ENCODE measurements at places on chromosomes 7 and 10.

- no peak for DNase-seq
Measured at GRCh38 chr7:50418526-50419290, 31.4 kb downstream of the FIGNL1 start.

- DNase-seq = no peak
Measured at GRCh38 chr7:157011333-157012112, 1.1 kb upstream of the MNX1 start.

DNA sequence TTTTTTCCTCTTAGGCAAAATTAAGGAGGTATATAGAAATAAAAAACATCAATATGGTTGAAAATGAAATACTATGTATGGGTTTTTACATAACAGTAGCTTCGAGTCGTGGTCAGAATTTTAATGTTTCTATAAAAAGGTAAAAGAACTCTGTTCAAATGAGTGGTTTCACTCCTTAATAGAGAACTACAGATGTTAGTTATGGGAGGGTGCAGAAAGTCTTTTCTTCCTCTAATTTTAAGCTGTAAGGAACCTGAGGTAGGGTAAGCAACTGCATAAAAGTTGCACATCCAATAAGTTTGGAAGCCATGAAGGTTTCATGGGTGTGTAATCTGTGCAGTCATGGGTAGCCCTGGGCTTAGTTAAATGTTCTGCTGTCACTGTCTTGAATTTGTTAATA, 141.3 kb downstream of the SUGCT start:
- no peak for DNase-seq

DNA sequence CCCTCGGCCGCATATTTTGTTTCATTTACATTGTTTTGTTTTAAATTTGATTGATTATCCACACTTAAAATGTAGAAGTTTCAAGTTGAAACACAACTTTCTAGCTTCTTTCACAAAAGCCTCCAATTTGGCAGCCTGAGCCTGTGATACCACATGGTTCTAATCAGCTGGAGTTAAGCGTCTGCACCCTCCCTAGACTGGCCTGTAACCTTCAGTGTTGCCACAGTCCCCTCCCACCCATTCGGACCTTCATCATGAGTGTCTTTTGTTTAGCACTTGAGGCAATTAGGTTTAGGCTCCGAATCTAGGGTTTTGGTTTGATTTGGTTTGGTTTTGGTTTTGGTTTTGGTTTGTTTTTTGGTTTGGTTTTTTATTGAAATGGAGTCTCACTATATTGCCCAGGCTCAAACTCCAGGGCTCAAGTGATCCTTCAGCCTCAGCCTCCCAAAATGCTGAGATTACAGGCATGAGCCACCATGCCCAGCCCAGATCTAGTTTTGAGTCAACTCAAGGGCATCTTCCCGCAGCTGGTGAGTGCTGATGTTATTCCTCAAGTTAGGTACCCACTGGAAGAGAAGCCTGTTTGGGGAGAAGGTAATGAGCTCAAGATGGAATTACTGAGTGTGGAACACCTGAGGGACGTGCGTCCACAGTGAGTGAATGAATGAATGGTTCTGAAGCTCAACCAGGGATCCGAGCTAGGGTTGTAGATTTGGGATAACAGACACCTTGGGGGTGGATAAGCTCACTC, 201.4 kb downstream of the HECW1 start:
- DNase-seq = no peak

- DNase-seq = no peak
Measured at GRCh38 chr10:115624448-115624847, 531.3 kb downstream of the ATRNL1 start.

DNA sequence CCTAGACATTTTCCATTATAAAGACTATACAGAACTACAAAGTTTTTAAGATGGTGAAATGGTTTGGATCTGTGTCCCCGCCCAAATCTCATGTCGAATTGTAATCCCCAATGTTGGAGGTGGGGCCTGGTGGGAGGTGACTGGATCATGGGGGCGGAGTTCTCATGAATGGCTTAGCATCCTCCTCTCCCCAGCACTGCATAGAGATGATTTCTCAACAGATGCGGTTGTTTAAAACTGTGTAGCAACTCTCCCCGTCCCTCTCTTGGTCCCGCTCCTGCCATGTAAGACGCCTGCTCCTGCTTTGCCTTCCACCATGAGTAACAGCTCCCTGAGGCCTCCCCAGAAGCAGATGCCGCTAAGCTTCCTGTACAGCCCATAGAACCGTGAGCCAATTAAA, 1.6 kb downstream of the FAM133B start:
- DNase-seq = no peak

- no peak for DNase-seq
Measured at GRCh38 chr10:31625566-31625965, 303.1 kb downstream of the ARHGAP12 start.

GRCh38 chr7:91526404-91526803, 262.2 kb downstream of the FZD1 start:
- DNase-seq = no peak

GRCh38 chr10:52751337-52751736, 21.2 kb downstream of the MBL2 start:
- no peak for DNase-seq

DNA sequence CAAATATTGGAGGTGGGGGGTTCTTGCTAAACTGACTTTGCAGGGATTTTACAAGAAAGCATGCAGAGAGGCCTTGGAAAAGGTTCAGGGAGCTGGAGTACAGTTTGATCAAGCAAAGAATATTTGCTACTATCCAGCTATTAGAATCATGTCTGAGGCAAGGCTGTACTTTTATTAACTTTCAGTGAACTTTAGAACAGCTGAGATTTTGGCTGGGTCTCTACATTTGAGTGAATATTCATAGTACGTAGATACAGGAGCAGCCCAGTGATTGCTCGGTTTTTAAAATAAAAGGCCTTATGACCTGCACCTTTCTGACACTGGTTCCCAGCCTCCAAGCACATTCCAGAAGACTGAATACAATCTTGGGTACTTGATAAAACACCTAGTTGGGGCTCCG, 496.8 kb upstream of the AKR1E2 start:
- no peak for DNase-seq

- no peak for DNase-seq
Measured at GRCh38 chr10:77291596-77292505, 345.8 kb downstream of the KCNMA1 start.

GRCh38 chr10:3911713-3912442, 126.9 kb upstream of the KLF6 start:
- no peak for DNase-seq

DNA sequence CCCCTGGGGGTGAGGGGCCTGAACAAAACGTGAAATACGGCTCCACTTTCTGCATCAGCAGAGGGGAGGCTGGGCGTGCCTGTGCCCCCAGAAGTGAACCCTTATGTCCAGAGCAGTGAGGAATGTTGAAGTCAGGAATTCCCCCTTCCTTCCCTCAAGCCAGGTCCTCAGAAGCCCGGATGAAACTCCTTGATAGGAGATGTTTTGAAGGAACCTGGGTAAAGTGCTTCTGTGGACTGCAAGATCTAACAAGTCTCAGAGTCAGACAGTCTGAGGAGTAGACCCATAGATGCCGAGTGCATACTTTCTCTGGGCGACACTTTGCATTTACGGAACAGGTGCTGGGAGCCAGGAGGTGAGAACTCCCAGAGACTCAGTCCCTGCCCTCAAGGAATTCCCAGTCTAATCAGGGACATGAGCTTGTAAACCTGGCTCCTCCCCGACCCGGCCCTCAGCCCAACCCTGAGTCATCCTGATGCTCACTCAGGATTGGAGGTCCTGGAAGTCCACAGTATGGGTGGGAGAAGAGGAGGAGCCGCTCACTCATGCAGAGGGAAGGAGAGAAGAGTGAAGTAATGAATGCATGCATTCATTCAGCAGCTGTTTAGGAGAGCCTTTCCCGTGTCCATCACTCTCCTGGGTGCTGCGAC, 179.5 kb upstream of the ITGB1 start:
- no peak for DNase-seq
